ENCODE measurements at places on chromosomes 11 and 22.

GRCh38 chr22:22912135-22912987 lies 24.7 kb downstream of the IGLL5 start:
- DNase-seq, result no peak

DNA sequence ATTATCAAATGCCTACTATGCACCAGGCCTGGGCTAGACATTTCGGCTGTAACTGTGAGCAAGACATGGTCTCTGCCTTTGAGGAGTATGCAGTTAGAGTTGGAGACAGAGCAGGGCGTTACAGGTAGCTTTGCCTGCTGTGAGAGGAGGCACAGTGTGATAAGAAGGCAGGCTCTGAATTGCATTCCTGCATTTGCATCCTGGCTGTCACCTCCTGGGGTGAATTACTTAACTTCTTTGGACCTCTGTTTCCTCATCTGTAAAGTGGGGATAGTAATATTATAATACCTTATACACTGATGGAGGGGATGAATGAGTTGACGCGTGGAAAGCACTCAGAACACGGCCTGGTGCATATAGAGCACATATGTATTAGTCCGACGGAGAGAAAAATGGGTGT lies 118.1 kb upstream of the ARHGAP20 start:
- DNase-seq, result no peak

DNA sequence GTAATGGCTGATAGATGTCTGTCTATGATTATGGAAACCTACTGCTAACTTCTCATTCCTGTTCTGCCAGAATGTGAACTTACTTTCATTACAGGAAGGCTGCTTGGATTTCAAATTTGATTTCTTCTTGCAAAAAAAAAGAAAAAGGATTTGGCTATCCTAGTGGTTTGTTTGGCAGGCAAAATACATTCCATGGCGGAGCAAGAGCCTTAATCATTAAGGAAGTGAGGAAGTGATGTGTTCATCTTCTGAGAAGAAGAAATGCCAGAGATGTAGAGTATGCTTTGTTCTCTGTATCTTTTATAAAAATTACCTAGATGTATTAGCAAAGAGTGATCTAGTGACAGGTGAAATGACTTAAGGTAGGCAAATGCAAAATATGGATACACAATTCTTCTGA lies 356.3 kb downstream of the SOX6 start:
- no peak for DNase-seq

DNA sequence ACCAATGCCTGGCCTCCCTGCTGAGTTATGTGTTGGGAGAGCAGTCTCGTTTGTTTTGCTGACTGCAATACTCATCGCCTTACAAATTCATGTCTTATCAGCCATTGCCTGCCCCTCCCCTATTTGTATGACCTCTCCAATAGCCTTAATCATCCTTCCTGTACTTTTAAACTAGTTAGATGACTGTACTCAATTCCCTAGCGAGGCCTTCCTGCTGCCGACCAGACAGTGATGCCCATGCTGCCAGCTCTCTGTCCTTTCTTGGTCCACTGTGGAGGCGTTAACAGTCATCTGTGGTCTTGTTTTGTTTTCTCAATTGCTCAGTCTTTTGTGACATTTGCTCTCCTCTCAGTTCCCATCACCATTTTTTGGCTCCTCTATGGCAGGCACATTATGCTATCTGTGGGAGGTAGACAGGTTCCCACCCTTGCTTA lies 20.3 kb upstream of the YPEL1 start:
- no peak for DNase-seq

- DNase-seq, result no peak
Observed at GRCh38 chr11:8985462-8985861, 18.3 kb downstream of the NRIP3 start.

DNA sequence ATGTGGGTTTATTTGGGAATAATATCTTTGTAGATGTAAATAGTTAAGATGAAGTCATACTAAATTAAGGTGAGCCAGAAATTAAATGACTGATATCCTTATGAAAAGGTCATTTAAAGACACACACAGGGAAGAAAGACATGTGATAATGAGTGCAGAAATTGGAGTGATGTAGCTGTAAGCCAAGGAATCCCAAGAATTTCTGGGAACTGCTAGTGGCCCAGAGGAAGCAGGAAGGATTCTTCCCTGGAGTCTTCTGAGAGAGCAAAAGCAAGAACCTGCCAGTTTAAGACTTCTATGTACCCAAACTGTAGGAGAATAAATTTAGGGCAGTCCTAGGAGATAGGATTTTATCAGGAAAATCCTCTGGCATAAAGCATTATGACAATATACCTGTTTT lies 66.9 kb downstream of the LRRC4C start:
- no peak for DNase-seq

GRCh38 chr11:36328966-36329673 lies 33.0 kb downstream of the PRR5L start:
- DNase-seq, result no peak

- no peak for DNase-seq
Observed at GRCh38 chr11:68116126-68116525, 5.1 kb downstream of the CHKA start.

- DNase-seq, result no peak
Observed at GRCh38 chr11:83471831-83472727, 185.9 kb upstream of the CCDC90B start.

GRCh38 chr22:41106122-41106968 lies 14.0 kb downstream of the EP300 start:
- no peak for DNase-seq

DNA sequence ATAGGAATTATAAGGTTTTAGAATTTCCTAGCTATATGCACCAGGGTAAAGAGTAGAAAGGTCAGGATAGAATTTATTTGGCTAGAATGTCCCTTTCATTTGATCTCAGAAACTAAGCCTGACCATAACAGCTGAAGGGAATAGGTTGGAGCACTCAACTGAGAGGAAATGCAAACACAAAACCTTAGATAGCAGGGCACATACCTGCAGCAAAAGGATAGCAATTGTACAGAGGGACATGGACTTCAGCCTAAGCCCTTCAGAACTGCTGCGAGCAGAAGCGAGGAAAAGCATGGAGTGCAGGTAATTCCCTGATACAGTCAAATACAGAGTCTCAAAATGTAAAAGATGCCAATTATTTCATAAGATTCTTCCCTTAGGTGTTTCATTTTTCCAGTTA lies 211.0 kb upstream of the DDI1 start:
- no peak for DNase-seq

GRCh38 chr11:5992604-5993251 lies 5.9 kb upstream of the OR52L1 start:
- DNase-seq, result no peak

- no peak for DNase-seq
Observed at GRCh38 chr22:43535741-43536140, 123.9 kb downstream of the MPPED1 start.

GRCh38 chr11:17570034-17570433 lies 23.0 kb downstream of the OTOG start:
- DNase-seq, result no peak

- DNase-seq, result no peak
Observed at GRCh38 chr11:65579291-65579690, 3.4 kb downstream of the EHBP1L1 start.

DNA sequence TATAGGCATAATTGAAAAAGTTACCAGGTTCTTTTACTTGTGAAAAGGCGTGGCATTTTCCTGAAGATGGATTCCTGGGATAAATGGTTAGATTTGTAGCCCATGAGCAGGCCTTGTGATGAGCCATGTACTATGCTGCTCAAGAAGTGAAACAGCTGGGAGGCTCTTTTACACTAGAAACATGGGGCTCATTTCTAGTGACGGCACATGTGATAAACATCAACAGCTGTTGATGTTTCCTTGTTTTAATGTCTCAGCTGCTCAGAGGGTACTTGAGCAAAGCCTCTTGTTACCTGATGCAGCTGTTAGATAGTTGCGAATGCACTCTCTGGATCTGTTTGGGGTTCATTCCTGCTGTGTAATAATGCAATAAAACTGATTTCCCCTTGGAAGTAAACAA lies 396.8 kb downstream of the GUCY1A2 start:
- DNase-seq, result no peak

DNA sequence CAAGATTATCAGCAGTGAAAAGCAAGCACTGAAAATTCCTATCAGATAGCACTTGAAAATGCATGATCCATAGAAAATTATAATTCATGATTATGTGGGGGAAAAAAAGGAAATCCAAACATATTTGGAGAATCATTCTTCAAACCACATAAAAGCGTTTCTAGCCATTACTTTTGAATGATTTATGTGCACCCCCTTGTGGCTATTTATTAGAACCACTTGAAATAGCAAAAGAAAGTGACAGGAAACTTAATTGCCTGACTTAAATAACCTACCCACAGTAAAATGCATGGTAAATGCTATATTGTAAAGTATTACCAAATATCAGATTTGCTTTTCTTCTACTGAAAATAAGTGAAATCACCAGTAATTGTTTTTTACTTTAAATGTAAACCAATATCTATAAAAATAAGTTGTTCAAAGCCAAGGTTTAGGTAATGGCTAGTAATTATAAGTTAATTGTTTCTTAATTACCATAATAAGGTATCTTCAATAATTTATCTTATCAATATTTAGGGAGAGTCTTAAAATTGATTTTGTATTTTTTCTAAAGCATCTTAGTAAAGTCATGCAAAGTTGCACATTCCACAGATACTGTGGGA lies 168.5 kb downstream of the ARHGAP42 start:
- peak; percentile 23 for DNase-seq

GRCh38 chr11:43694477-43694876 lies 13.9 kb downstream of the HSD17B12 start:
- DNase-seq, result no peak

DNA sequence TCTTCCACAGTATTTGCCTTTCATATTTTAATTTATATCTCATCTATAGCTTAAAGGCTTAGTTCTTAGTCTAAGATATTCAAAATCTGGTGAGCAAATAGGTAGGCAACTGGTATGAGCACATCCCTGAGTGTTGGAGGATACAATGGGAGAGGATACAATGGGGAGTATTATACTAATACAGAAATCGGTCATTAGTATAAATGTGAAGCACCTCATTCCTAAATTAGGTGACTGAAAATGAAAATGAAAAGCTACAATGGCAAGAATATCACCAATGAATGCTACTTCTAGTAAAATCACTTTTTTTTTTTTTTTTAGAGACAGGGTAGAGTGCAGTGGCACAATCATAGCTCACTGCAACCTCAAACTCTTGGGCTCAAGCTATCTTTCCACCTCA lies 21.0 kb downstream of the ENTHD1 start:
- DNase-seq, result no peak

GRCh38 chr11:33315822-33316221 lies 58.6 kb downstream of the HIPK3 start:
- no peak for DNase-seq

DNA sequence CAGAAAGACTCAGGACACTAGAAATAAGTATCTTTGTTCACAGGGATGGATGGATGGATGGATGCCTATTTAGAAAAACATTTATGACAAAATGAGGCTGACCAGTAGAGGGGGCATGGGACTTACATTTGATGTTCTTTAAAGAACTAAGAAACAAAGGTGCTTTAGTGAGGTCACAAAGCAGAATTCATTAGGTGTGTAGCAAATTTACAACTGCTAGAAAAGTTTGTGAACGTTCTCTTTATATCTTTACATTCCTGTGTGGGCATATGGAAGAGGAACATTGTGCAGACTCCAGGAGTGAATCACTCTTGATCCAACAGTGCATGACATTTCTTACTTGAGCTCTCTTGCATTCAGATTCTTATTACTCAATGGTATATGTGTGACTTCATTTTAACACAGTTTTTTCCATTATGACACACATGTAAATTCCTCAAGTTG lies 15.8 kb upstream of the SIK2 start:
- peak; percentile 14 for DNase-seq

DNA sequence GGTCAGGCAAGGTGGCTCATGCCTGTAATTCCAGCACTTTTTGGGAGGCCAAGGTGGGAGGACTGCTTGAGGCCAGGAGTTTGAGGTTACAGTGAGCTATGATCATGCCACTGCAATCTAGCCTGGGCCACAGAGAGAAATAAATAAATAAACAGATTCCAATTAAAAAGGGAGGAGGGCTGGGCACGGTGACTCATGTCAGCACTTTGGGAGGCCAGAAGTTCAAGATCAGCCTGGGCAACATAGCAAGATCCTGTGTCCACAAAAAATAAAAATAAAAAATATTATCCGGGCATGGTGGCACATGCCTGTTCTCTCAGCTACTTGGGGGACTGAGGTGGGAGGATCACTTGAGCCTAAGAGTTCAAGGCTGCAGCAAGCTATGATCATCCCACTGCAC lies 7.5 kb downstream of the CYB561A3 start:
- no peak for DNase-seq

GRCh38 chr11:121237686-121238658 lies 54.6 kb upstream of the SC5D start:
- DNase-seq, result no peak

GRCh38 chr11:96186806-96187205 lies 156.2 kb downstream of the MAML2 start:
- DNase-seq, result no peak
